Activated T-cell treated with anti-CD3 and anti-CD28 coated beads, Interleukin-2, amount 50 U/mL, for 72 hours (primary cell): ENCODE measurements at places on chromosomes 5 and 9. TPM values are rescaled to one million over a fixed set of nuclear protein-coding genes. Genes with fewer than 3 reads are reported as not detected.

DNA sequence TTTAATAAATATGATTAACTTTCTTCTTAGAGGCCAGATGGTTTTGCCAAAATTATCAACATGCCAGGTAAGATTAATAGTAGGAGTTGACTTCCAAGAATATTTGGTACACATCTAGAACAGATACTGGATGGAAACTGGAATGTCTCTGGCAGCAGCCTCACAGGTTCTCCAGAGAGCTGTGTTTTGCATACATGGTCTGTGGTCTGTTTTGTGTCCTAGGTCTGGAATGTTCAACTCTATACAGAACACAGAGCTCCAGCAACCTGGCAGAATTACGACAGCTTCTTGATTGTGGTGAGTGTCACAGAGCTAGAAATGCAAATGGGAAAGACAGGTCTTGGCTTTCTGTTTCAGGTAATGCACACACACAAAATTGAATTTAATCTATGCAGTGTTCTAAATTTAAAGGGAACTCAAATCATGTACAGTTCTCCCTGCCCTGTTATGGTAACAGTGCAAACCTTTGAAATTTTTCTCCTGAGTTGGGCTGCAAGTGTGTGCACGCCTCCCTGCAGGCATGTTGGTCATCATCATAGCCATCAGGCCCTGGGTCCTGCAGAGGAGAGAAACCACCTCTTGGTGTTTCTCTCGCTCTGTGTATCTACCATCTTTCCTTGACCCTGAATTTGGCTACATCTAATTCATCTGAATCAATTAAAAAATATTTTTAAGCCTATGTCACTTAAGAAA is 58.3 kb downstream of the PIK3R1 start:
- H3K4me3 ChIP-seq: peak overlapping the region; percentile 77
- peak overlapping the region; percentile 99 for H3K27ac ChIP-seq
- H3K4me1 ChIP-seq: peaks cover 93% of the 10 kb centered on the region
- DNase-seq: no peak
- H3K27me3 ChIP-seq: no peaks in the 10 kb centered on the region

DNA sequence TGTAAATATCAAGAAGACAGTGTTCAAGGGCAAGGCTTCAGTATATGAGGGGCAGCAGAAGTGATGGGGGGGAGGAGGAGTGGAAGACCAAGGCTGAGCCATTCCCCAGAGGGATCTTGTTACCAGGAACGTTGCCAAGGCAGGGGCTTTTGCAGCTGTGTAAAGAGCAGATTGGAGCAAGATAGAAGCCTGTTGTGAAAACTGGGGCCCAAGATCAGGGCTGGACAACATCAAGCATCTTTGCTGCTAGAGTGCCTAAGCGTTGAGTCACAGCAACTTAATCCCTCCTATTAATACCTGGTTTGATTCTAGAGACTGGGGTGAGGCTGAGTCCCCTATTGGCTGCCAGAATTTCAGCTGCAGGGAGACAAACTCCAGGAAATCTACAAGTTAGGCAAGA is 18.4 kb upstream of the ERCC6L2 start:
- DNase-seq: no peak
- H3K4me1 ChIP-seq: peaks cover 32% of the 10 kb centered on the region
- no peak overlapping the region for H3K27ac ChIP-seq
- H3K27me3 ChIP-seq: peaks cover 6% of the 10 kb centered on the region
- H3K4me3 ChIP-seq: no peak overlapping the region

GRCh38 chr5:66134407-66134861 is 9.7 kb upstream of the SREK1 start:
- no peak for DNase-seq
- H3K36me3 ChIP-seq: peaks cover 1% of the 10 kb centered on the region
- no peak overlapping the region for H3K4me3 ChIP-seq
- H3K4me1 ChIP-seq: peaks cover 10% of the 10 kb centered on the region
- H3K27ac ChIP-seq: no peak overlapping the region
- H3K27me3 ChIP-seq: no peaks in the 10 kb centered on the region

Gene PHF24
- 1.00 TPM for total RNA-seq

Gene HAPLN1
- total RNA-seq: not detected
